ENCODE measurements at places on chromosomes 7 and 10.

DNA sequence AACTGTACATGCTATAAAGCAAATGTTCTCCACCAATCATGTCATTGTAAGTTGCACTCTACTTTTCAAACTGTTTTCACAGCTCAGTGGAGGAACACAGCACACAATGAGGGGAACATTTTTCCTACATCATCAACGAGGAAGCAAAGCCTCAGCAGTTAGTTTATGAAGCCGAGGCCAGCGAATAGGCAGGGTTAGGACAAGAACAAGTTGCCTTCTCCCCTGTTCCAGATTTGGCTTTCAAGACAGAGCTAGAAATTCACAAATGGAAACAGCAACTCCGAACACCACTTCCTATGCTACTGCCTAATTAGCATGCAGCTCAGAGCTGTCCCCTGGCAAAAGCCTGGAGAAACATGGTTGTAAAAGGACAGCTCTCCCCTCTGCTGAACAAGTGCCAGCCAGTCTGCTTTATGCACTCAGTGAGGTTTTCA lies 19.8 kb downstream of the ITGB8 start:
- DNase-seq, result no peak

DNA sequence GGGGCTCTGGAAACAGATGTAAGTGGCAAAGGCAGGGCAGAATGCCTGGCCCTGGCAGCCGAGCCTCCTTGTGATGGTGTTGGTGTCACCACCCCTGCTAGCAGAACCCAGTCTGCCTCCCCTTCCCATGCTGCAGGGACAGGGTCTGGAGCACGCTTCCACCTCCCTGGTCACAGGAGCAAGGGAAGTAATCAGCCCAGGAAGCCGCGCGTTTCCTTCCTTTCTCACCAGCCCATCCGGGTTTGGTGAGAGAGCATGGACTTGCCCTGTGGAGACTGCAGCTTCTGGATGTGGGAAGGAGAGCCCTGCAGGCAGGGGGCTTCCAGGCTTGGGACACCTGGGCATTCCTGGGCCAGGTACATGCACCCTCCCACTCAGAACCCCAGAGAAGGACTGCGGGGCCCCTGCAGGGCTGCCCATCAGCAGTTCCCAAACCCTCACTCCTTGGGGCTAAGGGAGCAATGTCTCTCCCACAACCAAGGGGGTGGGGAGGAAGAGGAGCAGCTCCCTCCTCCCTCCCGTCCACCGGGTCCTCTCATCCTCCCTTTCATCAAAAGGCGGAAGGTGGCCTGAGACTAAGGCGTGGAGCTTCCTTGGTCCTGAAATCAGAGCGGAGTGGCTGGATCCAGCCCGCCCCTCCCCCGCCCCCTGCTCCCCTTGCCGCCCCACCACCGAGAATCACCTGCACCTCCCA lies 1.8 kb downstream of the MMRN2 start:
- DNase-seq, result no peak

GRCh38 chr10:124725791-124726190 lies 18.4 kb downstream of the FAM53B start:
- DNase-seq, result no peak

DNA sequence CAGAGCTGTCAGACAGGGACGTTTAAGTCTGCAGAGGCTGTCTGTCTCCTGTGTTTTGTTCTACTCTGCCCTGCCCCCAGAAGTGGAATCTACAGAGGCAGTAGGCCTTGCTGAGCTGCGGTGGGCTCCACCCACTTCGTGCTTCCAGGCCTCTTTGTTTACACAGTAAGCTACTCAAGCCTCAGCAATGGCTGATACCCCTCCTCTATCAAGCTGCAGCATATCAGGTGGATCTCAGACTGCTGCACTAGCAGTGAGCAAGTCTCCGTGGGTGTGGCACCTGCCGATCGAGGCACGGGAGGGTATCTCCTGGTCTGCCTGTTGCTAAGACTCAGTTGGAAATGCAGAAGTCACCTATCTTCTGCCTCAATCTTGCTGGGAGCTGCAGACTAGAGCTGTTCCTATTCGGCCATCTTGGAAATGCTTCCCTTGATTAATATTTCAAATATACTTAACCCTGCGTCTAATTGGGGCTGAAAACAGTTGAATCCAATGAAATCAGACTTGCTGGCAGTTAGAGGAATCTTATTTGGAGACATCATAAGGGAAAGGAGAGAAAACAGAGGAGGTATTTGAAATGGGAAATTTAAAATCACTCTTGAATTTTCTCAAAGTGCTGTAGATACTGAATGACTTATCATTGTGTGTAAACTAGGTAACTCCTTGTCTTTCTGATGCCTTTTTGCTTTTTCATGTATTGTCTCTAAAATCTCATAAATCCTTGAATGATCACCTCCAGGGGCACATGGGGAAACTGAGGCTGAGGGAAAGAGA lies 13.8 kb upstream of the CYP3A5 start:
- DNase-seq, result no peak

- no peak for DNase-seq
Measured at GRCh38 chr10:102309236-102309635, 63.9 kb downstream of the GBF1 start.

- no peak for DNase-seq
Measured at GRCh38 chr7:116434820-116435341, 64.7 kb upstream of the CAV2 start.

GRCh38 chr7:2515424-2516193 lies 4.0 kb upstream of the LFNG start:
- no peak for DNase-seq

GRCh38 chr7:82294382-82294784 lies 149.2 kb downstream of the CACNA2D1 start:
- DNase-seq, result no peak

GRCh38 chr10:75492173-75492925 lies 60.9 kb downstream of the LRMDA start:
- no peak for DNase-seq
